GM13977 (cell line): ENCODE measurements at places on chromosomes 4 and X.

DNA sequence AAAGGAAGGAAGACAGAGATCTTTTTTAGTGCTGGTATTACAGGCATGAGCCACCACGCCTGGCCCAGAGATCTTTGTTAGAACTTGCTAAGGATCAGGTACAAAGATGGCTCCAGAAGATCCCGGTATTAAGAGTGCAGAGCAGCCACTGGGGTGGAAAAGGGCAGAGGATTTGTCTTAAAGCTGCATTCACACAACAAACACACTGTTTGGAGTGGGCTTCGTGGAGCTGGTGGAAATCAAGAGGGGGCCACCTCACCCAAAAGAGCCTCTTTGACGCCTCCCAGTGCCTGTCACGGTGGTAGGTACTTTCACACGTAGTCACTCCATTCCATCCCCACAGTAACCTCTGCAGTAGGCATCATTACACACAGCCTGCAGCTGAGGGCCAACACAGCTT is 13.3 kb downstream of the HELT start:
- DNase-seq, result no peak

DNA sequence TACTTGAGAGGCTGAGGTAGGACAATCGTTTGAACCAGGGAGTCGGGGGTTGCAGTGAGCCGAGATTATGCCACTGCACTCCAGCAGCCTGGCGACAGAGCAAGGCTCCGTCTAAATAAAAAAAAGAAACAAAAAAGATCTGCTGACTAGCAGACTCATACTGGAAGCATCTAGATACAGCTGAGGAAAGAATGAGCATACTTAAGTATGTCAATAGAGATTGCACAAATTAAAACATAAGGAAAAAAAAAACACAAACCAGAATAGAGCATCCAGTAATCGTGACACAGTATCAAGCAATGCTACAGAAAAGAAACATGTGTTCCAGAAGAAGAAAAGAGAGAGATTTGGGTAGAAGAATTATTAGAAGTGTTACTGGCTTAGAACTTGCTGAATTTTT is 105.5 kb upstream of the SPOCK3 start:
- DNase-seq, result no peak

DNA sequence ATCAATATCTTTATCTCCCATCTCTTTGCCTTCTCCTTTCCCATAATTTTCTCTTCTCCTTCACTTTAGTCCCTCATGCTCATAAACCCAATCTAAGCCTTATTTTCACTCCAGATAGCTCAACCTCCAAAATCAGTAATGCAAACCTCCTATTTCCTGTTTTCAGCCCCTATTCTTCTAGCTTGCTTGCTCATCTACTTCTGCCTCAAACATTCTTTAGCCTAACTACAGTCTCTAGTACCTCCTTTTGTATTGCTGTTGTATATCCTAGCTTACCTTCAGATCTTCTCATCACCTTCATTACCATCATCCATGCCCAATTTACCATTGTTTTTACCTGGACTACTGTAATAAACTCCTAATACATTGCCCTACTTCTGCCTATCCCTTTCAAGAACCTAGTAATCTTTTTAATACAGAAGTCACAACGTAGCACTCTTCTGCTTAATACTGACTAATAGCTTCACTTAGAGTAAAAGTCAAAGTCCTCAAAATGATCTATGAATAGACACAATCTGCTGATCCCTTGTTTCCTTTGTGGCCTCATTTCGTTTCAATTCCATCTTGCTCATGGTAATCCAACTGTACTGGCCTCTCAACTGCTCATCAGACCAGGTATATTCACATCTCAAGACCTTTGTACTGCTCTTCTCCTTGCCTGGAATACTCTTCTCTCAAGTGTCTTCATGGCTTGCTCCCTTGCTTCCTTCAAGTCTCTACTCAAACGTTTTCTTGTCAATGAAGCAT is 123.4 kb downstream of the FAM13A start:
- DNase-seq, result no peak

GRCh38 chr4:116953947-116954346 is 131.4 kb downstream of the TRAM1L1 start:
- no peak for DNase-seq

DNA sequence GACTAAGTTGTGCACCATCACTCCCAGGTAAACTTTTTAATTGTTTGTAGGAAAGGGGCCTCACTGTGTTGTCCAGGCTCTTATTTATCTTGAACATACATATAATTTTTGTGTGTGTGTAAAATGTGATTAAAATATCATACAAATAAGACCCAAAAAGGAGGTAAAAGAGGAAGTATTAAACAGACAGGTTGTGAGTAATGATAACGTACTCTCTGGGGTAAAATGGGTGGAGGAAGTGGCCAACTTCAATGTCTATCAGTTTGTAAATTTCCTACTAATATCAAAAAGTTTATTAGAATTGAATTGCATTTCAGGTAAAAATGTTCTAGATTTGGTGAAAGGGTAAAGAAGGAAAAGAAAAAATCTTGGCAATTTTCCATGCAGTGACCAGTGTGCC is 48.8 kb downstream of the SULT1E1 start:
- no peak for DNase-seq

- no peak for DNase-seq
Measured at GRCh38 chrX:130497531-130497930, 95.7 kb downstream of the RBMX2 start.
